ENCODE measurements at places on chromosomes 7 and 10. TPM values are rescaled to one million over a fixed set of nuclear protein-coding genes. Genes with fewer than 3 reads are reported as not detected.
A peak's percentile ranks its signal among the peaks of the same experiment; 100 is the strongest.

Gene TAF5
- total RNA-seq = 4.7 TPM

Gene SYT15B
- total RNA-seq = 0.12 TPM

Gene UNCX
- total RNA-seq = not detected

Gene ATRNL1
- total RNA-seq = 1.0 TPM

GRCh38 chr10:44978570-44979280 is at the start of gene DEPP1:
Gene DEPP1, minus strand, starts transcription at chr10:44978809. Its CDS starts 779 bp downstream, at chr10:44978030.
- peak; percentile 21 for DNase-seq
- H3K4me3 ChIP-seq = no peak within 1 kb of the TSS
- H3K27me3 ChIP-seq = no peaks in the 10 kb centered on the region
- no peak within 1 kb of the TSS for H3K27ac ChIP-seq
- peaks cover 10% of the 10 kb centered on the region for H3K4me1 ChIP-seq
- H3K36me3 ChIP-seq = no peaks in the 10 kb centered on the region

GRCh38 chr7:127290801-127291361 is 38.1 kb upstream of the GRM8 start:
- no peak overlapping the region for H3K4me3 ChIP-seq
- no peak overlapping the region for H3K27ac ChIP-seq
- no peaks in the 10 kb centered on the region for H3K36me3 ChIP-seq
- no peaks in the 10 kb centered on the region for H3K27me3 ChIP-seq
- no peaks in the 10 kb centered on the region for H3K4me1 ChIP-seq
